ENCODE measurements at places on chromosomes 7 and 10.

GRCh38 chr10:34150103-34150502 is 665.0 kb downstream of the PARD3 start:
- no peak for DNase-seq

- DNase-seq, result no peak
Observed at GRCh38 chr10:46326066-46326465, 39.3 kb downstream of the ANTXRL start.

DNA sequence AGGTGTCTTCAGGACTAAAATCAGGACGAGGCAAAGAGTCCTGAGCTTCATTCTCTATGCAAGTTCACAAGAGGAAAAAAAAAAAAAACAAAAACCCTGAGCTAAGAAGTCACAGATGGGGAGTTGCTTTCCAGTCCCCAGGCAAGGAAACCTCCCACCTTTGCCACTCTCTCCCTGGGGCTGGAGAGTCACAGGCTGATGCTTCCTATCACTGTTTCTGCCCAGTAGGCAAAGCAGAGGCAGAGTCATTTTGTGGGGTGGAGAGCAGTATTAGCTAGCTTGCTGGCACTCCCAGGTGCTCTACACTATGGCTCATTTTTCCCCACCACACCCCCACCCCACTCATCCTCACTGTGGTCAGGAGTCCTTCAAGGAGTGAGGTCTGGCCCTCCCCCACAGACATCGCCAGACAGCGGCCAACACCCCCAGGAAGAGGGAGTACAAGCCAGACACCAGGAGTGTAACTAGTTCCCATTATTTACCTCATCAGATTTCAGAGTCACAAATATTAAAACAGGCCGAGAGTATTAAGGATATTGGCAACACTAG is 34.6 kb upstream of the UNC5B start:
- no peak for DNase-seq

DNA sequence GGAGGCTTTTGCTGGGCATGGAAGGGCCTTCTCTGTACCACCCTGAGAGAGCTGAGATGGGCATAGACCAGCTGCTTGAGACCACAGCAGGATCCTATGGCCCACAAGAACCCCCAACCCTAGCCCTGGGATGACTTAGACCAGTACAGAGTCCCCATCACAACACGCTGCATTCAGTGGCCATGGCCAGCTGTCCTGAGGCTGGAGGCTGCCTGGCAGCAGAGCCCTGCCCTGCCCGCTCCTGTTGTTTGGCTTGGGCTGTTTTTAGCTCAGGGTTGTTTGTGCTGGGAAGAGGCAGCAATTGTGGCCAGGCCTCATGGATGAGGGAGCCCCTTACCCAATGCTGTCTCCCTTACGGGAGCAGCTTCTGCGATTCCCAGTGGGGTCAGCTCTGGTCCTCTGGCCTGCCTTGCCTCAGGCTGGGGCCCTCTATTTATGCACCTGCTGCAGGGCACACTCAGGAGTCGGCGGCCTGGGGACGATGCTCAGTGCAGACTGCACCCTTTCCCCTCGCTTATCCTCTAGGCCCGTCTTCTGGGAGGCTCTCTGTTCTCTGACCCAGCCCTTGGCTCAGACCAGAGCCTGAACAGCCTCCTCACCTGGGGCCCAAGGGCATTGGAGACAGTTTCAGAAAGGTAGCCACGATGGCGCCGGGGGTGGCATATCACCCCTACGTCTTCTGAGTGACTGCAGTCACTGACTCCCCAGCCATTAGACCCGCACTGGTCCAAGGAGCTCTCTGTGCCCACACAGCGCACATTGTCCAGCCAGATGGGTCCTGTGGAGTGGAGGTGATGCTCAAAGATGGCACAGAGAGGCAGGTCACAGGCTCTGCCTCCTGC is 6.3 kb downstream of the LOXL4 start:
- DNase-seq, result no peak

- DNase-seq, result no peak
Observed at GRCh38 chr7:99719996-99720769, 14.8 kb downstream of the CYP3A7 start.

- DNase-seq, result no peak
Observed at GRCh38 chr10:127834221-127834620, 58.5 kb downstream of the CLRN3 start.

DNA sequence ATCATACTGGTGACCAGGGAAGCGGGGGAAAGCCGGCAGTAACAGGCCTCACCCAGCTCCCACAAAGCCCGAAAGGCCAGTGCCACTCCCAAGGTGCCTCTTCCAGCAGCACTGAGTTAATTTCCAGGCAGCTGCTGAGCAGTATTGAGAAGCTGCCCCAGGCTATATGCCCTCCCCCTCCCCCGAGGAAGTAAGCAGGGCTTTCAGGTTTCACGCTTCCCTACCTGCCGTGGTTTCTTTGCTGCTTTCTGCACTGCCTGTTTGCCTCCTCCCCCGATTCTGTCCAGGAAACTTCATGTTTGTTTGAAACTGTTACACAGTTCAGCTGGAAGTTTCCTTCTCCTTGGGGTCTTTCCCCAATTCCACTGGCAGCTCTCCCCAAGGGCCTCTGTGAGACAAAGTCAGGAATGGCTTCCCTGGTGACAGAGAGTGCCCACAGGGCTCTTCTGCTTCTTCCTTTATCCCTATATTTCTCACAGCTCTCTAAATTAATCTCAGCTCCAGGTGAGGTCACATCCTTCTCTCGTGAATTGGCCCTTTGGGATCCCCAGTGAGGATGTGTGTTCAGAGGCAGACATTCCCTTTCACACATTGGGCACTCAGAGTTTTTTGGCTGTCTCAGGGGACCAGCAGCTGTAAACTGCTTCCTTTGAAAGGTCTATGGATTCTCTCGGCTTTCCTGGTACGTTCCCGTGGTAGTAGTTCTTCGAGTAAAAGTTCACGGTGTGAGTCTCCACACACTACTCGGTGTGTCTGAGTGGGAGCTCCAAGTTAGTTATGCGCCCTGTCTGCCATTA is 19.4 kb downstream of the C1GALT1 start:
- DNase-seq, result peak; percentile 23

- no peak for DNase-seq
Observed at GRCh38 chr7:29276806-29277205, 82.2 kb downstream of the CHN2 start.

DNA sequence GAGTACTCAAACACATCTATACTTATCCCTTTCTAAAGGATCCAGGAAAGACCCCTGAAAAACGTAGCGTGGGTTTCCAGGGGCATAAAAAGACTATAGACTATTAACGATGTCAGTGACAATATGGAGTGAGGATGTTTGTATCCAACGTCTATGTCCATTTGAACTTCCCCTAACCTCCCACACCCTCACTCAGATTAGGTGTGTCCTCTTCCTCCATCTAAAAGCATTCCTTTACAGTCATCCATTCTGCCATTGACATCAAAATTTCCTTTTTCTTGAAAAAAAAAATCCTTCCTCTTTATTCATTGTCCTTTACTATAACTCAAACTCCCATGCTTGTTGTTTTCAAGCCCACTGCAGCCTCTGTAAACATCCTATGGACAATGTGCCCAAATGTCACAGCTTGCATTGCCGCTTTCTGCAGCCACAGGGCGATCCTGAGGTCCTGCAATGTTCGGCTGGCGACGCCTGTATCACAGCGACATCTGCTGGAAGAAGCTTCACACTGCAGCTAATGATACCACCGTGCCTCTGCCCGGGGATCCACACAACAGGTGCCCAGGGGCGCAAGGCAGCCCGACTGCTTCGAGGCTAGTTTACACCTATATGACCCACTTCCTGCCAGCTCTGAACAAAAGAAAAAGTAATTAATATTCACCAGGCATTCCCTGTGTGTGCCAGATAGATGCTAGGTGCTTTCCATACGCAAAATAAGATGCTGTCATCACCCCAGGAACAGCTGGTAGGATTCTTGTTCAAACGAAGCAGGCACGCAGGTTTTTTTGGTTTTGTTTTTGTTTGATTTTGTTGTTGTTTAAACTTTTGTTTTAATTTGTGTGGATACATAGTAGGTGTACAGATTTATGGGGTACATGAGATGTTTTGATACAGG is 267.9 kb upstream of the GHITM start:
- peak; percentile 60 for DNase-seq

- no peak for DNase-seq
Observed at GRCh38 chr7:155721056-155721455, 76.6 kb downstream of the RBM33 start.

DNA sequence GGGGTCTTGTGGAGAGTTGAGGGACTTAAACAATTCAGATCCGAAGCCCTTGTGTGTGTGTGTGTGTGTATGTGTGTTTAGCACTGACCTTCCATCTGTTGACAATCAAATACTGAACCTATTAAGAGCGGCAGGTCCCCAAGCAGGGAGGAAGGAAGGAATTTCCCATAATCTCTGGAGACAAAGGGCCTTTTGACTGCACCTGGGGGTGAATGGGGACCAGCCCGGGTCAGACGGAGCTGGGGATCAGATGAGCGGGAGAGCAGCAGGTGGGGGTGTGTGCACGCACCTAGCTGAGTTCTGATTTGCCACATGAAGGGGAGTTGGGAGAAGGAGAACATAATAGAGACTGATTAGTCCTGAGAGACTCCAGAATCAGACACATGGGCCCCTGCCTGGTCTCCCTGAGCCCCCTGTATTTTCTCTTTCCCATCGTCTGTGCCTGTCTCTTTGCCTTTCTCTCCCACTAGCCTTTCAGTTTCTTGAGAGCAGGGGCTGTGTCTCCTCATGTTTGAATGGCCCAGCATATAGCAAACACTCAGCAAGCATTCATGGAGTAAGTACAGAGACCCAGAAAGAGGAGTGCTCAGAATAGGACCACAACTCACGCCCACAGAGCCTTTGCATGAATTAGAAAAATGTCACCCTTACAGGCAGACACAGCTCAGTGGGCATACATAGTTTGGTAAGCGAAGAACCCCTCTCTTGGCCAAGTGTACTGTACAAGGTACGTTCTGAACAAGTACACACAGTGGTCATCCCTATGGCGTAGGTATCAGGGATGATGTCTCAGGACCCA is 288.3 kb upstream of the HABP2 start:
- no peak for DNase-seq

DNA sequence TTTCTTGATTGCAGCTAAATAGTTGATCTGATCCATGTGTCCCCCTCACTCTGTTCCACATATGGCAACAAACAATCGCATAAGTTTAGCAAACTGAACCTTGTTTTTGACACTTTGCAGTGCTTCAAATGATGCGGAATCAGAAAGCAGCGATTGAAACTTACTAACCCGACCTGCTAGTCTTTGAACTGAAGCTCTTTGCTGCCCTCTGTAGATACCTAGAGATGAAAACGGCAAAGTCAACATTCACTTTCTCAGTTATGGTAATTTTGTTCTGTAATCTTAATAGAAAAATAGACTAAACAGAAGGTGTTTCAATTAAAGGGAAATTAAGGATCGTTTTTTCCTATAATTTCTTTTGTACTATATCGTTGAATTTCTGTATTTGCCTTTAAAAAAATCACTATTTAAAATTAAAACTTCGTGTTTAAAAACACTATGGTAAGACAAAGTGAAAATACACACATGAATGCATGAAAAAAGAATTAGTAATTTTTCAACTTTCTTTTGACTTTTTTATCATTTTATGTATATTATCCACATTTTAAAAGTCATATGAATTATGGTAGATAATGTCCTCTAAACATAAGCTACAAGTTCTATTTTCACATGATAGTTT is 276.5 kb downstream of the MAGI2 start:
- DNase-seq, result no peak

DNA sequence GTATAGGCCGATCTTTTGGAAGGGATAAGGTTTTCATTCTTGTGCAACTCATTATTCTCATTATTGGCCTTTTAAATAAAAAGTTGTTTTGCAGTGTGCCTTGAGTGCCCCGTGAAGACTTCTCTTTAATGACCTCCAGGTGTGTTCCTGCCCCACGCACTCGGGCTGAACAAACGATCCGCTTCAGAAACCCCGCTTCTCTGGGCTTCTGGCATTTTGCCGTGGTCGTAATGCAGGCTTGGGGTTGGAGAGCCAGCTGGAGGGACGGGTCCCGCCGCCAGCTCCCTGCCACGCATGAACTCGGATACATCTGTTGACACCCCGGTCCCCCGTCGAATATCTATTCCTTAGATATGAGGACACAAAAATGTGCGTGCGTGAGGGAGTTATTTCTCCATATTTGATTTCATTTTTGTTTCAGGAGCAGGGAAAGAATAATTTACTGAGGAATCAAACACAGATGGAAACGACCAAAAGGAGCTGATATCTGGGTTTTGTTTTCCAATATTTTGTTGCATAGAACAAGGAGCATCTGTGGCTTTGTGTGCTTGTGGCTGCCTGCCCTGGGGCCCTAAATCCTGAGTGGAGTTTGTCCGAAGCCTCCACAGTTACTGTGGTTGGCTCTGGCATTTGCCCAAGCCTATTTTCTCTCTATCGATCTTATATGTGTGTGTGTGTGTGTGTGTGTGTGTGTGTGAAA is 17.0 kb upstream of the TTYH3 start:
- DNase-seq, result no peak

DNA sequence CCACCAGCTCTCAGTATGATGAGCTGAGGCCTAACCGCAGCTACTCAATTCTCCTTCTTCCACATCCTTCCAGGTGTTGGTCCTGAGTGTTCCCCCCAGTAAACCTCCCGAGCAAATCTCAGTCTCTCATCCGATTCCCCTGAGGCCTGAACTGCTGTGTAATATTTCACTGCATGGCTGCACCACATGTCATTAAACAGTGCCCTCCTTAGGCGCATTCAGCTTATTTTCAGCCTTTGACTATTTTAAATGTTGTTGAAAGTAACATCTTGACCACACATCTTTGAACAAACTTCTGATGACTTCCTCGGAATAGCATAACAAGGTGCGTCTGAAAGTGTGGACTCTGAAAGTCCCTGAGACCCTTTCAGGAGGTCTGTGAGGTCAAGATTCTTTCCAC is 62.8 kb upstream of the NPS start:
- DNase-seq, result no peak

DNA sequence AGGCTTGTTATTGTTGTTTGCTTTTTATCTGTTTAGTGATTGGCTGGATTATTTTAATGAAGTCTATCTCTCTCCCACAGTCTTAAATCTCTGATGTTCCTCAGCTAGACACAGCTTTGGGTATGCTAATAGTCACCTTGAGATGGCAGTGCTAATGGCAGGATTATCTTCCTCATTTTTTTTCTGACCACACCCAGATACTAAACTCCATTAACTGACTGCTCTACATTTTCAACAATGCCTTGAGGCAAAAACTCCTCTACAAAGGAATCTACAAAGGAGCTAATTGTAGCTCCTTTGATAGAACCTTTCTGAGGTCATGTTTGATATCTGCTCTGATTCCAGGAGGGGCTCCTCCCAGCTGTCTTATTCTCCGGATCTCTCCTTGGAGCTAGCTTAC is 122.6 kb downstream of the HBP1 start:
- no peak for DNase-seq

- DNase-seq, result no peak
Observed at GRCh38 chr10:16437540-16437894, 707 bp downstream of the PTER start.

GRCh38 chr7:132076301-132077035 is 499.8 kb downstream of the PLXNA4 start:
- DNase-seq, result no peak

DNA sequence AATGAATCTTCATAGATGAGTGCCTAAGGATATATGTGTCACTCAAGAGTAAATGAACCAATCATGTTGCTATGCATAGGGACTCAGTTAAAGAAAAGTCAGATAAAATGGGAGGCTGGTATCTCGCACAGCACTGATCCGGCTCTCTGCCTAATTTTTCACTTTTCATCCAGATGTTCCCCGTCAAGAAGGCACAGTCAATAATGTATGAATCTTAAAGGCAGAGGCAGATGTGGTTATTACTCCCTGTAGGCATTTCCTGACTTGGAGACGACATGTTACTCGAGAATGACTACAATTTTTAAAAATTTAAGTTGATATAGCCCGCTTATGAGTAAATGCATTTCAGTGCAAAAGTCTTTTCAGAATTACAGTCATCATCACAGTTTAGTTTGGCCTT is 113.6 kb downstream of the TBXAS1 start:
- no peak for DNase-seq

- peak; percentile 22 for DNase-seq
Observed at GRCh38 chr10:11517150-11517549, 94.3 kb downstream of the USP6NL start.
